Stimulated activated CD4-positive, alpha-beta T cell treated with anti-CD3 and anti-CD28 coated beads, Interleukin-1b, Interleukin-23, amount 100 ng/mL, for 1 hour (primary cell): ENCODE measurements at places on chromosomes 11 and 22.

DNA sequence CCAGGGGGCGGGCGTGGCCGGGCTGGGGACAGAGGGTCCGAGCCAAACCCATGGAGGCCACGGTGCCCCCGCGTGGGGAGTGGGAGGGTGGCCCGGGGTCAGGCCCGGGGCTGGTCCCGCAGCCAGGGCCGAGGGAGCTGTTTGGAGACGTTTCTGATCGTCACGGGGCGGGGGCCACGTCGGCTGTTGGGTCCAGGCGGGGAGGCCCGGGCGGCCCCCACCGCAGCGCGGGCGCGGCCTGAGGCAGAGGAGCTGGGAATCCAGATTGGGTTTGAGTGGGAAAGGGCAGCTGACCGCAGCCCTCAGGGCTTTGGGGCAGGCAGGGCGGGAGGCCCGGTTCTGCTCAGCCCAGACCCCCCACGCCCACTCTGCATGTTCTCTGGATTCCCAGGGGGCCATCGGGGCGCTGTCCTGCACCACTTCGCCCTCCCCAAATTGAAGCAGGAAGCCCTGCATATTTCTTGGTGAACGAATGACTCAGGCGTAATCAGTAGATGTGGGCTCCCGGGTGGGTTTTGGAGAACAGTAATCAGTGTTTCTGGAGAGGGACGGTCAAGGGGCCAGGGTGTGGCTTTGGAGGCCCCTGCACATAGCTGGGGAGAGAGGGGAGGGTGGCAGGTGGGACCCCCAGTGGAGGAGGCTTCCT lies 583 bp downstream of the MRPL23 start:
- DNase-seq, result no peak

DNA sequence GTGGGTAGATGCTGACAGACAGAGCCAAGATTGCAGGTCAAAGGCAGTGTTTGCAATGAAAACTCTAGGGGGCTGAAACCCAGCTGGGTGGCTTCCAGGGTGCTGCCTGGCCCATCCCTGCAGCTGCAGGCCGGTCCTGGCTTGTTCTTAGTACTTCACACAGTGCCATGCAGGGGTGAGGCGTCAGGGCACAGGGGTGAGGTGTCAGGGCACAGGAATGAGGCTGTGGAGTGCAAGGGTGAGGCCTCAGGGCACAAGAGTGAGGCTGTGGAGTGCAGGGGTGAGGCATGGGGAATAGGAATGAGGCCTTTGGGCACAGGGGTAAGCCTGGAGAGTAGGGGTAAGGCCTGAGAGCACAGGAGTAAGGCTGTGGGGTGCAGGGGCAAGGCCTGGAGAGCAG lies 337.6 kb downstream of the TBC1D22A start:
- no peak for DNase-seq

GRCh38 chr11:120828847-120829246 lies 195.1 kb upstream of the TBCEL start:
- DNase-seq, result no peak

GRCh38 chr11:130156108-130157022 lies 3.2 kb upstream of the ST14 start:
- DNase-seq, result no peak

GRCh38 chr22:46573781-46574437 lies 36.5 kb upstream of the CELSR1 start:
- no peak for DNase-seq

DNA sequence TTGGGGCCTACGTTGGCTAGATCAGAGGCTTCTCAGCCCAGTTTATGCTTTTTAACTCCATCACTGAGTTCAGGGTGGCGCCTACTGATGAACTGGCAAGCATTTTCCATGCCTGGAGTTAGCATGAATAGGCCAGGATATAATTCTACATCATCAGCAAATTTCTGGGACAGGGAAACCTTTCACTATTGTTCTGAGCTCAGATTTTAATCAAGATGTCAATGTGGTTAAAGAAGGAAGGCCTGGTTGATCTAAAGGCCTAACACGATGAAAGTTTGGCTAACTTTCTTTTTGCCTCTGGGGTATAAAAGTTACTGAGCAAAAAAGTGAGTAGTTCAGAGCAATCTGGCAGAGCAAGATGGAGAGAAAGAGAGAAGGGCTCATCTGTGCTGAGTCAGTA lies 21.7 kb upstream of the IFITM3 start:
- no peak for DNase-seq

DNA sequence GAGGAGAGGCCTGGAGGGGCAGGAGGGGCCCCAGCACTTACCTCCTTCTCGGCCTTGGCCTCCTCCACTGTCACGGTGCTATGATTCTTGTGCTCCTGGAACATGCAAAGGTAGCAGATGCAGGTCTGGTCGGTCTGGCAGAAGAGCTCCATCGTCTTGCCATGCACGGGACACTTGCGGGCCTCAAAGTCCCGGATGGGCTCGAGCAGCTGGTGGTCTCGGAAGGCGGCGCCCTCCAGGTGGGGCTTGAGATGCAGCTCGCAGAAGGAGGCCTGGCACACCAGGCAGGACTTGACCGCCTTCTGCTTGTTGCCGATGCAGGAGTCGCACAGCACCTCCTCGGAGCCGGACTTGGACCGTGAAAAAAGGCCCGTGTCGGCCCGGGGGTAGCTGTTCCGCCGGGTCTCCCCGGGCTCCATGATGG lies 714 bp downstream of the TRIM29 start:
- DNase-seq, result no peak

DNA sequence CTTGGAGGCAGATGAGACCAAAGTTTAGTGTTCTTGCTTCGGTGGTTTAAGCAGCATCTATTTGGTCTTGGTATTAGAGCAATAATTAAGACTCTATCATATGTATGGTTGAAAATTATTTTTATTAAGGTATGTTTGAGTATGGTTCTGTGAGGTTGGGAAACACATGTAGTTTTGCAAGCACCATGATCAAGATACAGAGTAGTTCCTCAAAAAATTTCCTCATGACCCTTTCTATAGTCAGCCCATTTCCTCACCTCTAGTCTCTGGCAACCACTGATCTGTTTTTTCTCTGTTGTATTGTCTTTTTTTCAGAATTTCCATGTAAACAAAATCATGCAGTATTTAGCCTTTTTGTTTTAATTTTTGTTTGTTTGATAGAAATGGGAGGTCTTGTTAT lies 18.4 kb downstream of the MTMR3 start:
- no peak for DNase-seq

- DNase-seq, result no peak
Observed at GRCh38 chr11:65862191-65862735, 2.0 kb downstream of the MUS81 start.

- DNase-seq, result no peak
Observed at GRCh38 chr11:96112192-96113128, 188.6 kb upstream of the MTMR2 start.

- DNase-seq, result no peak
Observed at GRCh38 chr22:41417622-41418390, 28.8 kb downstream of the TOB2 start.

DNA sequence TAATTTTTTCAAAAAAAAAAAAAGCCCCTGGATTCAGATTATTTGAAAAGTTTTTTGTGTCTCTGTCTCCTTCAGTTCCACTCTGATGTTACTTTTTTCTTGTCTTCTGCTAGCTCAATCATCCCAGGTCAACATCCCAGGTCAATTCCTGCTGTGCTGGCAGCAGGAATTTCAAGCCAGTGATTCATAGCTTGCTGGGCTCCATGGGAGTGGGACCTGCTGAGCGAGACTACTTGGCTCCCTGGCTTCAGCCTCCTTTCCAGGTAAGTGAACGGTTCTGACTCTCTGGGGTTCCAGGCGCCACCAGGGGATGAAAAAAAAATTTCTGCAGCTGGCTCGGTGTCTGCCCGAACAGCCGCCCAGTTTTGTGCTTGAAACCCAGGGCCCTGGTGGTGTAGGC lies 31.4 kb downstream of the PLAAT5 start:
- no peak for DNase-seq

GRCh38 chr11:24478718-24479117 lies 18.1 kb upstream of the LUZP2 start:
- no peak for DNase-seq

- no peak for DNase-seq
Observed at GRCh38 chr11:16404781-16405285, 48.5 kb upstream of the SOX6 start.

GRCh38 chr11:117529816-117530215 lies 202.2 kb downstream of the CEP164 start:
- no peak for DNase-seq

GRCh38 chr22:48907591-48907990 lies 920.1 kb downstream of the BRD1 start:
- DNase-seq, result no peak

DNA sequence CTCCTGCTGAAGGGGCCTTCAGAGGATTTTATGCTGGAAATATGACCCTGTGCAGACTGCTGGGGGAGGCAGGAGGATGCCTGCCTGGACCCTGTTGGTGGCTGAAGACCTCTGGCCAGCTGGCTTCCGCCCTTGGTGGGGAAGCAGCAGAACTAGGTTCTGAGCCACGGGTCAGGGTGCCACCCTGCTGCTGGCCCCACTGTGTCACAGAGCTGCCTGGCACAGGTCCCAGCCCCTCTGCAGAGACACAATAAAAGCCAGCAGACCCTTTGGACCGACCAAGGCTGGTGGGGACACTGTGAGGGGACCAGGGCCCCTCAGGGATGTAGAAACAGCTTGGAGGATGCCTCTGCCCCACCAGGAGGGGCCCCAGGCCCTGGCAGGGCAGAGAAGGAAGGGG lies 6.9 kb upstream of the SREBF2 start:
- no peak for DNase-seq

DNA sequence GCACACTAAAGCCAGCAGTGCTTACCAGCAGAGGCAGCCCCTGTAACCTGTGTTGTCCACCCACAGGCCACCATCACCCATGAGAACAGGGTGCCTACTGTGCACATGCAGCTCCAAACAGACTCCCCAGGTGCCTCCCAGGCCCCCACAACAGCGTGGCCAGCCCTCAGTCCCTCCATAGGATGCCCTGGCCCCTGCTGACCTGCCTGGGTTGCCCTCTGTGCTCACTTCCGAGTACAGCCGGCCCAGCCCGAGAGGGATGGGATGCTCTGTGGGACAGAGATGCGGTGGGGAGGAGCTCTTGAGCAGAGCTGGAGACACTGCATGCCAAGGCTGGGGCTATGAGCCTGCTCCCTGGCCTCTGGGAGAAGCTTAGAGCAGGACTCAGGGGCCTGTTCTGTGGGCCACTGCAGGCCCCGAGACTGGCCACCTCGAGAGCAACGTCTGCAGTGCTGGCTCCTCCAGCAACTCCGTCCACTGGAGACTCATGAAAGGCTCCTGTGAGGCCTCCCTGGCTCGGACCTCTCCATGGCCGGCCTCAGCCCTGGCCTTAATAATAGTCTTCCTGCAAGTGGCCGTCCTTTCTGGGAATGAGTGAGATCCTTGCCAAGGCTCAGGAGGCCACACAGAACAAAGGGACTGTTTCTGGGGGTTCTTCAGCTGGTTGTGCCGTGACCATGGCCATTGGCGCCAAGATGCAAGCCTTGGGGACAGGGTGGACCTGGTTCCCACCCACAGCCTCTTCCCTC lies 27.0 kb downstream of the FADS2 start:
- DNase-seq, result no peak

- no peak for DNase-seq
Observed at GRCh38 chr11:62539238-62539925, 7.2 kb downstream of the AHNAK start.

- DNase-seq, result no peak
Observed at GRCh38 chr11:20158597-20159257, 1.5 kb downstream of the DBX1 start.

GRCh38 chr11:2810411-2811205 lies 75.0 kb downstream of the CDKN1C start:
- DNase-seq, result no peak

- DNase-seq, result no peak
Observed at GRCh38 chr11:17936790-17937189, 76.1 kb downstream of the SERGEF start.

DNA sequence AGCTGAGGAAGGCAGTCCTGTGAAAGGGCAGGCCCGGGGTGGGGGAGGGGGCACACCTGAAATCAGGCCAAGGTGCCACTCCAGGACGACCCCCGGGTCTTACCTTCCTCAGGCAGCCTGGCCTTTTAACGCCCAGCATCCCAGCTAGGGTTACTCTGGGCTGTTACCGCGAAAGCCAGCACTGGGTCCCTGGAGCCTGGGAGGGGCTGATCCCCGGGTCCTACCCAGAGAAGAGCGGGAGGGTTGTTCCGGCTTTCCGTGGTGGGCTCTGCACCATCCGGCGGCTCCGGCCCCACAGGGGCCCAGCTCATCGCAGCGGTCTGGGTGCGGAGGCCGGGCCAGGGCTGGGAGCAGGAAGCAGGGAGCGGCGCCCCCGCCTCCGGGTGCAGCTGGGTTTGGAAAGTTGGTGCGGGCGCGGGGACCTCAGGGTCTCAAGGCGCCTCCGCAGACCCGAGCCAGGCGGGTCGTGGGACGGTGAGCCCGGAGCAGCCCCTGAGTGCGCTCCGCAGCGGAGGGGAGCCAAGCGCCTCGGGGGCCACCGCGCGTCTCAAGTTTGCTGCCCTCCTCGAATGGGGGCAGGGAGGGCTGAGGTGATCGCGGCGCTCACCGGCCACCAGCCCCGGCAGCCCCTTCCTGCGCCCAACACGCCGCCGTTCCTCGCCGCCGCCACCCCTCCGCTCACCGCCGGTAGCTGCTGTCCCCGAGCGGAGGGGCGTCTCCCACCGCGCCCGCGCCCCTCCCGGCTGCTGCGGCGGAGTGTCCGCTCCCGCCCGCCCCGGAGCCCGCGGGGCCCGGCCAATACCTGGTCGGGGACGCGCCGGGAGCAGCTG lies 831 bp downstream of the CHST1 start:
- no peak for DNase-seq

DNA sequence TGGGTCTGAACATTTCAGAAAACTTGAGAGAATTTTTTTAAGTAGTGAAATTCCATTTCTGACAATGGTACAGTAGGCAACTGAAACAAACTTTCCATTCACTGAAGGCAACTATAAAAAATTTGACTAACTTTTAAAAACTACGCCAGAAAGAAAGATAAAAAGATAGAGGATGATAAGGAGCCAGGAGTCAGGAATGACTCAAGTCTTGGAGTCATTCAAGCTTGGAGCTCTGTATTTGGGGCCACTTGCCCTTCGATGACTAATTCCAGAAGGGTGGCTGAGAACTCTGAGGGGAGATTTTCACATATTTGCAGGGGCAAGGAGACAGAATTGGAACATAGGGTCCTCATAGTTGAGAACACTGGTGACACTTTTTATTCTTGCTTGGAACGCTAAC lies 1083.2 kb upstream of the CNTN5 start:
- no peak for DNase-seq

DNA sequence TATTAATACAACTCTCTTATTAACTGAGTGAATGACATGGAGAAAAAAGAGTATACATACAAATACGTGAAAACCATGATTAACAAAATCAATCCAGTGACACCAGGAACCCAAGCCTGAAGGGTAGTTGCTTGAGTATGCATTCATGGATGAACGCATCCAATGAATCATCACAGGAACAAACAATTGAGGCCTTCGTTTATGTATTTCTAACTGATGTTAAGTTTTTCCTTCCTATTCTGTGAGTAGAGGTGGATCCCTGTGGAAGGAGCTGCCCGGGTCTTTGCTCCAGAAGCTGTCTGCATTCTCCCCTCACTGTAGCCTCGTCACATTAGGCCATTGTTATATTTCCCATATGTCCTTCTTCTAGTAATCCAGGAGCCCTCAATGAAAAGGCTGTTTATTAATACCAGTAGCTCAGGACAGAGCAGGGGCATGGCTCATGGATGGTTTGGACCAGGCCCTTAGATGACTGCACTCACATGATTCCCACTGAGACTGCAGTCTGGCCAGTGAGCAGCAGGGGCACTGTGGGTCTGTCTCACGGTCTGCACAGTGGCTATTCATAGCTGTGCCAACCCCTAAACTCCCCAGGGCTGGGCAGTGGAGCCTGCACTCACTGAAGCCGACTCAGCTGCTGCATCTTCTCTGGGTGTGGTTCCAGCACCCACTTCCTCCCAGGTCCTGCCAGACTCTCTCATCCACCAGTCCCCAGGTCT lies 128.1 kb upstream of the TOP3B start:
- DNase-seq, result no peak
